ENCODE measurements at places on chromosomes 7 and 10. TPM values are rescaled to one million over a fixed set of nuclear protein-coding genes. Genes with fewer than 3 reads are reported as not detected.

Gene CPED1
- 30.0 TPM for total RNA-seq

Gene MOGAT3
- total RNA-seq = not detected

Gene ELFN1
- total RNA-seq = 3.8 TPM

Gene CALD1
- 686 TPM for total RNA-seq

Gene DDC
- not detected for total RNA-seq

Gene CHPF2
- 33.0 TPM for total RNA-seq

Gene LLCFC1
- total RNA-seq = not detected

Gene GIMAP7
- total RNA-seq = not detected

Gene BLNK
- total RNA-seq = not detected

Gene DNA2
- 15.2 TPM for total RNA-seq

Gene MYPN
- 1.7 TPM for total RNA-seq

Gene LRRN3
- 2.7 TPM for total RNA-seq

Gene IFIT1B
- not detected for total RNA-seq

Gene LRIT1
- not detected for total RNA-seq

Gene SPDYE8
- not detected for total RNA-seq

Gene SUN3
- total RNA-seq = not detected

Gene CCAR1
- total RNA-seq = 166 TPM

Gene SPDYE5
- total RNA-seq = not detected

Gene GDF10
- total RNA-seq = 11.1 TPM

Gene CLCN1
- 0.16 TPM for total RNA-seq

Gene MYOZ1
- total RNA-seq = not detected

Gene PDK4
- total RNA-seq = 0.72 TPM

Gene CHN2
- 0.81 TPM for total RNA-seq

Gene GPR15LG
- not detected for total RNA-seq

Gene ANAPC16
- 61.7 TPM for total RNA-seq

Gene ASB15
- not detected for total RNA-seq

All from fibroblast of the aortic adventitia (primary cell).